ENCODE measurements at places on chromosomes 1 and 21. TPM values are rescaled to one million over a fixed set of nuclear protein-coding genes. Genes with fewer than 3 reads are reported as not detected.

Gene GPR25
- not detected for total RNA-seq

Gene KRTAP7-1
- not detected for total RNA-seq

Gene HORMAD1
- not detected for total RNA-seq

Gene FMO2
- total RNA-seq = 0.47 TPM

Gene PGLYRP4
- not detected for total RNA-seq

Gene PTAFR
- total RNA-seq = 0.09 TPM

All from endothelial cell of coronary artery (primary cell).